GM10248 (cell line): ENCODE measurements at places on chromosomes 12 and 14.

DNA sequence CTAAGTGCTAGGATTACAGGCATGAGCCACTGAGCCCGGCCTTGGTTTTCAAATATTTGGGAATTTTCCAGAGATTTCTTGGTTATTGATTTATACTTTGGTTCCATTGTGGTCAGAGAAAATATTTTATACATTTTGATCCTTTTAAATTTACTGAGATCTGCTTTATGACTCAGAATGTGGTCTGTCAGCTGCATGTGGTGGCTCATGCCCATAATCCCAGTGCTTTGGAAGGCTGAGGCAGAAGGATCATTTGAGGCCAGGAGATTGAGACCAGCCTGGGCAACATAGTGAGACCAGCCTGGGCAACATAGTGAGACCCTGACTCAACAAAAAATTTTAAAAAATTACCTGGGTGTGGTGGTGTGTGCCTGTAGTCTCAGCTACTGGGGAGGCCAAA lies 49.8 kb downstream of the ADCK1 start:
- no peak for DNase-seq

DNA sequence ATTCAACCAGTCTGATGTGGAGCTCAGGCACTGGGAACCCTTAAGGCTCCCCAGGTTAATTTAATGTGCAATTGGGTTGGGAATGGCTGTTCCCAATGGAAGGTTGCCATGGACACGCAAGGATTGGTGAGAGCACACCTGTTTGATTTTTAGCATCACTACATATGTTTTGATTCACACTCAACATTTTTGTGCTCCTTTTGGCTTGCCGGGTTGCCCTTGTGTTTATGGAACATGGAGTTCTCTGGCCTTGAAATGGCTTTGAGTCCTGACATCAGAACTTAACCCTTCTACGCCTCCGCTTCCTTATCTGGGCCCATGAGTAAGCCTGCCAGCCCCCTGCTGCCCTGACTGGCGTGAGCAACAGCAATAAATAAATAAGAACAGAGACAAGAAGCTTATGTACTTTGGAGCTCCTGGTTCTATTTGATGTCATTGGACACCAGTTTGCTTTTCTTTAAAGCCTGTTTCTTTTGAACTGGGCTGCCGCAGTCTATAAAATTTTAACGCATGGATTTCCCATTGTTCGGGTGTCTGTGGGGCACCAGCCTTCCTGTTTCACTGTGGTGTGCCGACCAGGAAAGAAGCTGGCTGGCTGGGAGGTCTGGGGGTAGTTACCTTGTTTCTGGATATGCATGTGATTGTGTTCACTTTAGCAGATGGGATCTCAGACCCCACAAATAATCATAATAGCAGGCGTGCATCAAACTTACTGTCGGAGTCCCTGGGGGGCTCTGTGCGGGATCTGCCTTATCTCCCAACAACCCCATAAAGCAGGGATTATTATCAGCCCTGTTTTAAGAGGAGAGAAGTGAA lies 27.8 kb downstream of the TBX3 start:
- DNase-seq, result no peak

- DNase-seq, result no peak
Observed at GRCh38 chr12:122887819-122888212, 8.1 kb downstream of the VPS37B start.

- no peak for DNase-seq
Observed at GRCh38 chr12:109521831-109522230, 44.4 kb downstream of the UBE3B start.

- no peak for DNase-seq
Observed at GRCh38 chr12:86050010-86050409, 175.9 kb downstream of the NTS start.

DNA sequence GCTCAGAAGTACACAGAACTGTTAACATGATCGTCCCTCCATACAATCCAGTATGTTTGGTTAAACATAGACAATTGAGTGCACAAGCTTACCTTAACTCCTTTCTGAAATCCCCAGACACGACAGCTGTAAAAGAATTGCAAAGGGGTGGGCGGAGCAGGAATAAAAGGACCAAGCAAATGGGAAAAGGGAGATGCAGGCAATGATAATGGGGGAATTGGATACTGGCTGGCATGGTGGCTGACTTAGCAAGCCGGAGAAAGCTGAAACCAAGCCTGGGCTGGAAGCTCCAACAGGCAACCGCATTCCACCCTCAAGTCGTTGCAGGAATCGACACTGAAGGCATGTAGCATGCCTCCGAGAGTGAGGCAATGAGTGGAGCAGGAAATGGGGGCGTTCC lies 96.8 kb upstream of the TMEM132C start:
- DNase-seq, result no peak

DNA sequence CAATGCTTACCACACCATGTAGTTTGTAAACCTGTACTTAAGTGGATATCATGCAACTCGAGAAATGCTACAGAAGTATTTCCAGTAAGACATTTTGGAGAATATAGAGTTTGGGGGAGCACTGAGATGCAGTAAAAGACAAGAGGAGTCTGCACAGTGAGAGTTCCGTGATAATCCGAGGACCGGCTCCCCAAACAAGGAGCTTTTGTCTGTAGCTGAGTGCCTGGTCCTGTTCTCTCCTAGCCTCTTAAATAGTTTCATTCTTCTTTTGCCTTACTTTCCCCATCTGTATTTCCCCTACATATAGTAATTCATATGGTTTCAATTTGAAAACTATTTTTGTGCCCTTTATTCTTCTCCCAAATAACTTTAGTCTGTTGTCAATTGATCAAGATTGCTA lies 364.1 kb downstream of the EGLN3 start:
- DNase-seq, result no peak

DNA sequence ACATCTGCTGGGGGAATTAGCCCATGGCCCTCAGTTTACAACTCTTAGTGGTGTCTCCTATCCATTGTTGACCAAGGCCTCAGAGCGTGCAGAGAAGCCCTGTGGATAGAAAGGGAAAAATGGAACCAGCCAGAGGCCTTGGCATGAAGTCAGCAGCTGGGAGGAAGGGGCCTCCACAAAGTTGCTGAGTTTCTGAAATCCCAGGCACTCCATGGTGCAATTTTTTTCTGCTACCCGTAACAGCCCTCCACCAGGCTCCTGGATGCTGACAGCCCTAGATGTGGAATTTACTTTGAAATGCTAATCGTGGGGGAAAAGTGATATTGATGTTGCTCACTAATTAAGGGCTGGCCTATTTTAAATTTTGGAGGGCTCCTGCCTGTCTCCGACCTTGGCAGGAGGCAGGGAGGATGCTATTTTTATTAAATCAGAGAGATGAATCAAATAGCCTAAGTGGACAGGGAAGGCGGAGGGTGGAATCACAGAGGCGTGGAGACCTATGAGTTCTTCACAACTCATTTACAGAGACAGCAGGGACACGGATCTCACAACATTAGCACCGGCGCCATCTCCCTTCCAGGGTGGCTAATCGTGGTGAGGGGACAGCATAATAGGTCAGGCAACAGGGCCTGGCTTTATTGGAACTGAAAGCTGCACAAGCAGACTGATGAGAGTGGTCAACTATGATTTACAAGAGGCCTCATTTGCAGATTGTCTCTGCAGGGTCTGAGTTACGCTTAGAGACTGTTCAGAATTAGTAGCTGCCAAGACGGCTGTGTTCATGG lies 99.8 kb upstream of the WSCD2 start:
- DNase-seq, result no peak

- no peak for DNase-seq
Observed at GRCh38 chr14:49294621-49295148, 291.5 kb downstream of the RPS29 start.

DNA sequence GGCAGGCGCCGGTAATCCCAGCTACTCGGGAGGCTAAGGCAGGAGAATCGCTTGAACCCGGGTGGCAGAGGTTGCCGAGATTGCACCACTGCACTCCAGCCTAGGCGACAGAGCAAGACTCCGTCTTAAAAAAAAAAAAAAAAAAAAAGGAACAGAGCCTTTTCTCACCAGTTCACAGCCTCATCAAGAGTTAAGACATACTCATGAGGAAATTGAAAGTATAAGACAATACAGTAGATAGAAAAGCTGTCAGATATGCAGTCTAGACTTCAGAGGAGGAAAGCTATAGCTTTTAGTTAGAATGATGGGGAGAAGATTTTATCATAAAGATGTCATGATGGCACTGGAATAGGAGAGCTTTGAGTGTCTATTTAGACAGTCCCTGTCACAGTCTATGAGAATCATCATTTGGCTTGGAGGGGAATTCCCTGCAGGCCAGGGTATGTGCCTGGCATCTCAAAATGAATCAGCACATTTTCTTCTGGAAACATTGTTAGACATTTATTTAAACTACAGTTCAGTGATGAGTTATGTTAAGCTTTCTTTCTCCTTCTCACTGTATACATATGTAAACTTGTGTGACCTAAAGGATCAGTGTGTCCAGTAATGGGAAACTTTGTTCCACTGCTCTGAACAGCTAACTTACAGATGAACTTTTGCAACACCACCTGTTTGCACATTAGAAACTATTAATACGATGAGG lies 2.9 kb upstream of the RAB35 start:
- peak; percentile 56 for DNase-seq

DNA sequence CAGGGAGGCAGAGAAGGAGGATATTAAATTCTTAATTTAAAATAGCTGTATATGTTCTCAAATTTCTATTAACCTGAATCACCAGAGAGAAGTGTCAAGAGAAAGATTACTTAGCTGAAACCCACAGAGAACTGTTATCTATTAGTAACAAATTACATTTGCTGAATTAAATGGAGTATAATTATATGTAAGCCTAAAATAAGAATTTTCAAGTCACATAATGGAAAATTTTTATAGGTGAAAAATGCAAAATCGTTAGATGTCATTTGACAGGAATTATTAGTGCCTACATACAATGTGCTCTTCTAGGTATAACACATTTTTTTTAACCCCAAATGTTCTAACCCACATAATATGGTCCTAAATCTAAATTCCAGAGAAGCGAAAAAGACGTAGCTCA lies 4.1 kb upstream of the ATP2B1 start:
- no peak for DNase-seq

- DNase-seq, result no peak
Observed at GRCh38 chr12:45093051-45093450, 42.2 kb upstream of the DBX2 start.

DNA sequence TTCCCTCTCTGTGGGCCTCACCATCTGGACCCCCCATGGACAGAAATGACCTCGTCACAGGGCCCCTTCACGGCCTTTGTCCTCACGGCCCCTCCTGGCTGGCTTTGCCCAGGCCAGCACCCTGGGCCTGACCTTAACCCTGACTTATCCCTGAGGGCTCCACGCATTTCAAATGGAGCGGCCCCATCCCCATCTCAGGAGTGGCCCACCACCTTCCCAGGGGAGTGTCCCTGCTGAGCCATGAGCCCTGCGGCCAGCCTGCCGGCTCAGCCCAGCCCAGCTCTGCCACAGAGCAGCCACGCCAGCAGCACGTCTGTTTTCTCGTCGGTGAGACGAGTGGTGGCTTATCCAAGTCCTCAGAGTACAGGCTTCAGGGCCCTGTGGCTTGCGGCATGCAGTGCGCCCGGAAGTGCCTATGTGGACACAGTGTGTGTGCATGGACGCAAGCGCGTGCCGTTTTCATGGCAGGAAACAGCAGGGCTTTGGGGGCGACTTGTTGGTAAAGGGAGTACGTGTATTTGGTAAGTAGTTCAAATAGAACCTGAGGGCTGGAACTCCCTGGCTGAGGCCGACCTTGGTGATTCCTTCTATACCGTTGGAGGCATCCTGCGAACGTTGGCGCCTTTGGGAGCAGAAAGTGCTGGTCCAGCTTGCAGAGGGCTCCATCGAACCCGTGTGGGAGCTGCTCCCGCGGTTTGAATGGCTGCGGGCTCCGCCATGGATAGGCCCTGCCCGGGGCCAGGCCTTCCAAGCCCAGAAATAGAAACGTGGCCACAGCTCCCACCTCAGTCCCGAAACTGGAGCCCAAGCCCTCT lies 52.1 kb downstream of the LRCOL1 start:
- no peak for DNase-seq

DNA sequence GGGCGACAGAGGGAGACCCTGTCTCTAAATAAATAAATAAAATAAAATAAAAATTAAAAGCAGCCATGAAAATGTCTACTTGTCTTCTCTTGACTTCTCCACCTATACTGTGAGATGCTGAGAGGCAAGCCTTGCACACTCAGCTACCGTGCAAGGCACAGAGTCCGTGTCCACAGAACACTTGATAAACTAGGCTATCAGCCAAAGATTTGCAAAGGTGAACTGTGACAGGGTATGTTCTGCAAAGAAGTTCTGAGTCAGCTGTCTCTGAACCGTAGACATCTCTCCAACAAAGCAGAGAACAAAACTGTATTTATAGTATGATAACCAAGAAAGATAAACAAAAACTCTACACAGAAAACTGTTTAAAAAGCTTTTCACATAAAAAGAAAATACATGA lies 35.5 kb downstream of the STXBP6 start:
- no peak for DNase-seq

GRCh38 chr14:55951341-55952206 lies 166.6 kb upstream of the PELI2 start:
- DNase-seq, result no peak

DNA sequence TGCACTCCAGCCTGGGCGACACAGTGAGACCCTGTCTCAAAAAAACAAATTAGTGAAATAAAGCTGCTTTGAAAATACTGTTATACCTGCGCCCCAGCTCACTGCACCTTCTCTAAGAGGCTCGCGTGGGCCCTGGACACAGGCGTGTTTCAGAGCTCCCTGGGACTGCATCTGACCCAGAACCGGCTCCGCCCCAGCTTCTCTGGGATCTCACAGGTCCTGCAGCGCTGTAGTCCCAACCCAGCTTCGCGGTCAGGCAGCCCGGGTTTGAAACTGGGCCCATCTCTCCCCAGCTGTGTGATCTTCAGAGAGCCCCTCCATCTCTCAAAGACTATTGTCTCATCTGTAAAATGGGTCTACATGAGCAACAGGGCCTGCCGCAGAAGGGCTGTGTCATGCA lies 7.5 kb downstream of the RIMBP2 start:
- DNase-seq, result no peak

GRCh38 chr12:27193854-27194544 lies 50.1 kb upstream of the STK38L start:
- no peak for DNase-seq

DNA sequence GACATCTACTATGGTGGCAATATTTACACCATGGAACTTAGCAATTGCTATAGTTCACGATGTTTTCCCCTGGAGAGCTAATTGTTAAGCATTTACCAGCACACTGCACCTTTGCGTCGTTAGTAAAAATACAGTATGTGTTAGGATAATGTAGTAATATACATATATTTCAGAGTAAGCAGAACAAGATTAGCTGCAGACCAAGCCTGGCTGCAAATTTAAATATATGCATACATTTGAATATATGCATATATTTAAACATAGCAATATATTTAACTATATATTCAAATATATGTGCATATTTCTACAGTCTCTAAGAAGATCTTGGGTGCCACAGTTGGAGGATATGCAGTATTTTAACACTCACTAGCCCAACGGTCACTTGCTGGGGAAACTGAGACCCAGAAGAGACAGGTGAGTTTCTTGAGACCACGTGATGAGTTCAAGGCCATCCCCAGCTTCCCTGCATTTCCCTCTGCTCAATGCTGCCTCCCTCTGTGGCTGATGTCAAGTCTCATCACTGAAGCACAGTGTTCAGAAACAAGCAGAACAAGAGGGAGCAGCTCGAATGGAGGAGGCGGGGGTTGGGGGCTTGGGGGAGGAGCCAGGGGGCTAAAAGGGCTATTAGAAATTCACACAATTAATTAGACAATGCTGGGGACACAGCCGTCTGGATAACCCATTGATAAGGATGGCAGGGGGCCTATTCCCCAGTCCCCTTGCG lies 708.0 kb downstream of the MED13L start:
- DNase-seq, result no peak
